Amniotic stem cell (primary cell): ENCODE measurements at places on chromosomes 1 and 21.

- no peak for DNase-seq
Observed at GRCh38 chr21:42582787-42583476, 69.3 kb downstream of the SLC37A1 start.

DNA sequence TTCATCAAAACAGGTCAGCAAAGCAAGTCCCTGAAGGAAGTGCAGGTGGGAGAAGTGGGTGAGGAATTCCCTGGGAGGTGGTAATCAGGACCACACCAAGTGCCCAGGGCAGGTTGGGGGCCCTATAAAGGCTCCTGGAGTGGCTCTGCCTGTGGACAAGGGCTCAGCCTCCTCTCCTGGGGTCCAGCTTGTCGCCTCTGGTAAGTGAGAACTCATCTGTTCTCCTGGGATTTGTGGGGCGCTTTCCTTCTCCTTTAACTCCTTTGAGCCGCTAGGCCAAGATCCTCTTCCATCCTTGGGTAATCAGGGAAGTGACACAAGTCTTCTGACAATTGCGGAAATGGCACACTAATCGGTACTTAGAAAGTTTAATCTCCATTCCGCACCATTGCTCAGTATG lies at the start of gene SPRR4:
Gene SPRR4, plus strand, starts transcription at position 154 of the 400 bp plus-strand sequence. CDS start 1,243 bp downstream, outside the sequence.
- no peak for DNase-seq

DNA sequence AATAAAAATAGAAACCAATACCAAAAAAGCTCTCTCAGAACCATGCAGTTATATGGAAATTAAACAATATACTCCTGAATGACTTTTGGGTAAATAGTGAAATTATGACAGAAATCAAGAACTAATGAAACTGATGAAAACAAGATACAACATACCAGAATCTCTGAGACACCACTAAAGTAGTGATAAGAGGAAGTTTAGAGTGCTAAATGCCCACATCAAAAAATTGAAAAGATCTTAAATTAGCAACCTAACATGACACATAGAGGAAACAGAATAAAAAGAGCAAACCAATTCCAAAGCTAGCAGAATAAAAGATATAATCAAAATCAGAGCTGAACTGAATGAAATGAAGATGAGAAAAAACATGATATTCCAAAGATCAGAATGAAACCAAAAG lies 430.9 kb downstream of the LTN1 start:
- no peak for DNase-seq

GRCh38 chr1:166875302-166875733 lies 746 bp downstream of the TADA1 start:
- DNase-seq = no peak

DNA sequence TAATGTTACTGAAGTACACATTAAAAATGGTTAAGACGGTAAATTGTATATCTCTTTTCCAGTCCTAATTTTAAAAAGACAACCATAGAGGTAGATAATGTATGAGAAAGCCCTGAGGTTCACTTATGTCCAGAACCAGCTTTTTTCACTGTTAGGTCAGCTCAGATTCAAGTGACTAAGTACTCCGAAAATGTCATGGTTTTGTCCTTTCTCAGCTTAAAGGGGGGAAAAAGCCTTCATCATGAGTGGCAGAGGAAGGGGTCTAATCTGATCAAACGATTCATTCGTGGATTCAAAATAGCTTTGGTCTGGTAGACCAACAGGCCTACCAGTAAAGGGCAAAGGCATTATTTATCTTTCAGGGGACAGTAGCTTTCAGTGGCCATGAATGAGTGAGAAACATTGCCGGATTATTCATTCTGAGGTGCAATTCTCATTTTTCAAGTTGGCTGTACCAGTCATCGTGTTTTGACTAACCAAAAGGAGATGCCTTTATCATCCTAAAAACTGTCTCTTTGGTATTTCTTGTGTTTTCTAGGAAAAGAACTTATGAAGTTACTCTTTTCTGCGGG lies 208.4 kb downstream of the HHIPL2 start:
- DNase-seq = no peak

DNA sequence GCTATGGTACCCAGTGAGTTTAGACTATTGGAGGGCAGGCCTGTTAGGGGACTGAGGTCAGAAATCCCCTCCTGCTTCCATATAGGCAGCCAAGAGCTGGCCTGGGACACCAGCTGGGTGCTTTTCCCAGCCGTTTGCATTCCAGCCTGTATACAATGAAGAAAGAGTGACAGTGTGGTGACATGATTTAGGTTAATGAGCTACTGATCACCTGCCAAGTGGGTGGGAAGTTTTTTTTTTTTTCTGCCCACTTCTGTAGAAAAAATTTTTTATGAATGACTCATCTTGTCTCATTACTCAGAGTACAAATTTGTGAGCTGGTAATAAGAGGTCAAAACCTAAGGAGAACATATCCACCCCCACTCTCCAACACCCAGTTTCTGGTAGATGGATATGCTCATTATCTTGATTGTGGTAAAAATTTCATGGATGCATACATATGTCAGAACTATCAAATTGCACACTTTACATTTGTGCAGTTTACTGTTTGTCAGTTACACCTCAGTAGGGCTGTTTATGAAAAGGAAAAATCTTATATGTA lies 16.4 kb upstream of the CGN start:
- DNase-seq = no peak

DNA sequence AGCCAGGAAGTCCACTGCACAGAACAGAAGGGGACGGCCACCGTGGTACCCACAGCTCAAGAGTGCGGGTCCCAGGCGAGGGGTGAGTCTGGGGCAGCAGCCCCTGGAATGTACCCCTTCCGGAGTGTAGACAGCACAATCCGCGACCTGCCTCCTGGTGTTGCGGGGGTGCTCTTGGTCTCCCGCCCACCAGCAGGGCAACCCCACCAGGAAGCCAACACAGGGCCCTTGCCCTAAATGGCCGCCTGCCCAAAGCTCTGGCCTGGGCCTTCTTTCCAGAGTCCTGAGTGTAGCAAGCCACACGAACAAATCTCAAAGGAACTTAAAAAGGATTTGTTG lies 1.1 kb upstream of the SLC19A1 start:
- DNase-seq = no peak

- no peak for DNase-seq
Observed at GRCh38 chr1:47866601-47867437, 130.4 kb downstream of the TRABD2B start.

GRCh38 chr21:42302794-42303193 lies 12.4 kb downstream of the TFF3 start:
- DNase-seq = no peak

DNA sequence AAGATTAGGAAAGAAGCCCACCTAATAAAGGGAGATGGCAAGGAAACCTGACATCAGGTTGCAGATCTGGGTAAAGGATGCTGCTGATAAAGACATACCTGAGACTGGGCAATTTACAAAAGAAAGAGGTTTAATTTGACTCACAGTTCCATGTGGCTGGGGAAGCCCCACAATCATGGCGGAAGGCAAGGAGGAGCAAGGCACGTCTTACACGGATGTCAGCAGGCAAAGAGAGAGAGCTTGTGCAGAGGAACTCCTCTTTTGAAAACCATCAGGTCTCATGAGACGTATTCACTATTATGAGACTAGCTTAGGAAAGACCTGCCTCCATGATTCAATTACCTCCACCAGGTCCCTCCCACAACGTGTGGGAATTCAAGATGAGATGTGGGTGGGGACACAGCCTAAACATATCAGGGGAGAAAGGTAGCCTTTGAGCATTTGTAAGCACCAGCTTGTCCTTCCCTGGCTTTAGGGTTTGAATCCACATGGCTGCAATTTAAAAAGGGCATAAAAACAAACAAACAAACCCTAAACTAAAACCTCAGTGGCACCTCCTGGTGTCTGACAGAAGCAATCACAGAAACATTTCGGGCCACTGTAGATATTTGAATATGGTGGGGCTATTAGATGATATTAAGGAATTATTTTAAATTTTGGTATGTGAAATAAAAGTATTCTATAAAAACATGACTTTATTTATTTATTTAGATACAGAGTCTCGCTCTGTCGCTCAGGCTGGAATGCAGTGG lies 33.1 kb downstream of the SLC2A7 start:
- DNase-seq = no peak

GRCh38 chr1:3389093-3389833 lies 65.2 kb upstream of the ARHGEF16 start:
- DNase-seq = no peak

DNA sequence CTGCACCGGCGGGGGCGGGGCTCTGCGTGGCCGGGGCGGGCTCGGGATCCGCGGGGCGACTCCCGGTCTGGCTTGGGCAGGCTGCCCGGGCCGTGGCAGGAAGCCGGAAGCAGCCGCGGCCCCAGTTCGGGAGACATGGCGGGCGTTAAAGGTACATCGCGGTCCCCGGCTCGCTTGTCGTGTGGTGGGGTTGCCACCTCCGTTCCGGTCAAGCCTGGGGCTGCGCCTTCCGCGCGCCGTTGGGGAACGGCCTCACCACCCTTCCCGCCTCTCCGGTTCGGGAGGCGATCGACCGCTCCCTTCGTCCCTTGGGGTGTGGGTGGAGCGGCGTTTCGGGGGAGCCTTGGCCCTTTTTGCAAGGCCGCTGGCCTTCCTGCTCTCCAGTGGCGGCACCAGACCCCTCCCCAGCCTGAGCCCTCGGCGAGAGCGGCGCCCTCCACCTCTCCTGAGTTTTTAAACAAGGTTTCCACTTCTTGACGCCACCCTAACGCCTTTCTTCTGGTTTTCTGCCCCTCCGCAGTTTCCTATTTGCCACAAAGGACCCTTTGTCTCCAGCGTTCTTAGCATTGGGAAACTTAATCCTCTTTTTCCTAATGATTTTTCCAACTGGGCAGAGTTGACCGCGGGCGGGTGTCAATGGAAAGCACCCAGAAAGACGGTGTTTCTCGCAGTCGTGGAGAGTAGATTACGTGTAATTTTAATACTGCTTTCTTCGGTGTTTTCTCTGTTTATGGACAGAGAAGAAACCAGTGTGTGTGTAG lies at the start of the genes LEPR and LEPROT:
Gene LEPR, plus strand, starts transcription at position 79 of the 761 bp plus-strand sequence. CDS start 144,898 bp downstream, outside the sequence.
Gene LEPROT, plus strand, starts transcription at position 79 of the 761 bp plus-strand sequence. Its CDS starts 57 bp downstream, at position 136.
- DNase-seq = no peak

GRCh38 chr1:205243350-205244191 lies 15.8 kb downstream of the TMCC2 start:
- no peak for DNase-seq

- no peak for DNase-seq
Observed at GRCh38 chr1:18919956-18920355, 17.6 kb upstream of the ALDH4A1 start.

DNA sequence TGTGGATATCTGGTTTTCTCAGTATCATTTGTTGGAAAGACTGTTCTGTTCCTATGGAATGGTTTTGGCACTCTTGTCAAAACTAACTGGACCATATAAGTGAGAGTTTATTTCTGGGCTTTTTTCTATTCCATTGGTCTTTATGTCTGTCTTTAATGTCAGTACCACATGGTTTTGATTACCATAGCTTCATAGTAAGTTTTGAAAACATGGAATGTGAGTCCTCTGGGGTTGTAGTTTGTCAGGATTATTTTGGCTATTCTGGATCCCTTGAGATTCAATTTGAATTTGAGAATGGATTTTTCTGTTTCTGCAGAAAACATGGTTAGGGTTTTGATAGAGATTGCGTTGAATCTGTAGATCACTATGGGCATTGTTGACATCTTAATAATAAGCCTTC lies 107.9 kb downstream of the ZFYVE9 start:
- DNase-seq = no peak

DNA sequence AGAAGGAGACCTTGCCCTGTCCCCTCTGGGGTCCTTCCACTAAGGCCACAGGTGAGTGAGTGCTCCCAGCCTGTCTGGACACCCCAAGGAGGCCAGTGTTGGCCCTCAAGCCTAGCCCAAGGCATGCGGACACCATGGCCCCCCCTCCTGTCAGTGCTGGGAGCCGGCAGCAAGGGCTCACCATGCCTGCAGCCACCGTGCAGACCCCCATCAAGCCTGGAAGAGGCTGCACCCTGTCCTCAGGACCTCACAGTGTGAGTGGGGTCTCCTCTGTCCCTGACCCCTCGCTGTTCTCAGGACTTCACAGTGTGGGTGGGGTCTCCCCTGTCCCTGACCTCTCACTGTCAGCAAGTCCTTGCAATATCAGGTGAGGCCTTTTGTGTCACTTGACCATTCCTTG lies 33.2 kb upstream of the PRSS38 start:
- DNase-seq = no peak

DNA sequence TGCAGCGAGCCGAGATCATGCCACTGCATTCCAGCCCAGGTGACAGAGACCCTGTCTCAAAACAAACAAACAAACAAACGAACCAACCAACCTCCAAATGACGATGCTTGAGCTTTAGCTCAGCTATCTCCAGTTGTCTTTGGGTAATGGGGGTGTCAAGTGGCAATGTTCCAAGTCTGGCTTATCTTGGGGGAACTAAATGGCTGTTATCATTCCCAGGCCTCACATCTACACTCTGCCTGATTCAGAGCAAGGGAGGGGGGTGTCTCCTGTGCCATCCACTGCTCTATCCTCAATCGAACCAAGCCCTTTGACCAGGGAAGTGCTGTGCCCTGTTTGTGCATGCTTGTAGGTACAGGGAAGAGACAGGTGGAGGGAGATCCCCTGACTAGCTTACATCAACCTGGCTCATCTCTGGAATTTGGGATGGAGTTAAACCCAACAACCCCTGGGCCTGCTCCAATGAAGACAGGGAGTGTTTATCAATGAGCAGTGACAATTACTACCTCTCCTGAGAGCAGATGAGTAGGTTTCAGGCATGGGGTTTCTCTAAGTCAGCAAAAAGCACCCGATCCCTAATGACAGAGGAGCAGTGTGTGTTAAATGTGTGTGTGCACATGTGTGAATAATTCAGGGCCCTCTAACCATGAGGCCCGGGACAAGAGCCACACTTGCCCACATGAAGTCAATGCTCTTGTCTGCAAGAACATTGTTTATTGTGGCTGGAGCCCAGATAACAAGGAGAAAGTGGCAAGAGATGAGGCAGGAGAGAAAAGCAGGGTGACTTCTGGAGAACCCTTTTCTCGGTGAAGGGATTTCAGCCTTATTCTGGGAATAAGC lies 20.3 kb upstream of the IL6R start:
- DNase-seq = no peak

- no peak for DNase-seq
Observed at GRCh38 chr21:27715131-27715530, 748.2 kb upstream of the ADAMTS5 start.

DNA sequence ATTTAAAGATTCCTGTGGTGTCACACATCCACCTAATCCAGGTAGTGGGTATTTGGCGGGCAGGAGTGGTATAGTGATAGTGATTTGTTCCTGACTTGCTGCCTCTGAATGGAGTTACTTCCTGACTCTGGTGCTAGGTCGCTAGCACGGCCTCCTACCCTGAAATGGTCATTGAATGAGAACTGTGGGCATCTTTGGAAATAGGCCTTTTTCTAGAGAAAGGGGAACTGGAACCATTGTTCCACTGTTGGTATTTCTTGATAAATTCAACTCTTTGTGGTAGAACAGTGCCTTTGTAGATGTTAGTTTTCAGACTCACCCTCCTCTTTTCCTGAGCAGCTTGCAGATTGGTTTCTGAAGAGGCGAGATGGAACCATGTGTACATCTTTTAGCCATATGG lies 1.5 kb downstream of the QSOX1 start:
- DNase-seq = no peak
